ENCODE measurements at places on chromosomes 1 and 21.

GRCh38 chr1:158371188-158371953 is 17.7 kb downstream of the CD1E start:
- DNase-seq = no peak

GRCh38 chr1:77954521-77954920 is 24.4 kb downstream of the FUBP1 start:
- DNase-seq = no peak

DNA sequence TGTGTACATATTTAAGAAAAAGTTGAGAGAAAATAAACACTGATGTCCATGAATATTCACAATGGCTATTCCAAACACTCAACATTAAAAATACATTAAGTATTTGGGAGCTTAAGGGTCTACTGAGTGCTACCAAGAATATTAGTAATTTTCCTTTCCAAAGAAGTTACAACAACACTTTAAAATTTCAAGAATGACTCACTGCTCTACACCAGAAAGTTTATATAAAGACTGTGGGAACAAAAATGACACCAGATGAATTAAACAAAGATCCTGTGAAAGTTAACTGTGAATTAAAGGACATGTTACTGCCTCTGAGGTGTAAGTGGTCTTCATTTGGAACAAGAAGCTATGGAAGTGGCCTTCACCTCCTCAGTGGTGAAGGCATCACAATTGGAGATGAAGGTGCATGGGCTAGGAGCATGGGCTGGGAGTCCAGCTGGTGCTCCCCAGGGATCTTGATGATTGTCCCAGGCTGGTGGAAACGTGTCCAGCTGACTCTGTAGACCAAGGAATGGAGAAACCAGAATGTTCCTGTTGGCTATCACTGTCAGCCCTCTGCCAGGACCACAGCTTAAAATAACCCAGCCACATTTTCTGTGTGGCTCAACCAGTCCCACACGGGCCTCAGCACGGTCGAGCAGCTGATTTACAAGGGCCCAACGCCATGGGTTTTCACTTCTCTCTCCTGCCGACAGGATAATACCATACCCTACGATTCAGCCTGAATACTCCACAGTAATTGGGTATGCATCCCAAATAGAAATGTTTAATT is 28.8 kb downstream of the TAF5L start:
- DNase-seq = no peak

DNA sequence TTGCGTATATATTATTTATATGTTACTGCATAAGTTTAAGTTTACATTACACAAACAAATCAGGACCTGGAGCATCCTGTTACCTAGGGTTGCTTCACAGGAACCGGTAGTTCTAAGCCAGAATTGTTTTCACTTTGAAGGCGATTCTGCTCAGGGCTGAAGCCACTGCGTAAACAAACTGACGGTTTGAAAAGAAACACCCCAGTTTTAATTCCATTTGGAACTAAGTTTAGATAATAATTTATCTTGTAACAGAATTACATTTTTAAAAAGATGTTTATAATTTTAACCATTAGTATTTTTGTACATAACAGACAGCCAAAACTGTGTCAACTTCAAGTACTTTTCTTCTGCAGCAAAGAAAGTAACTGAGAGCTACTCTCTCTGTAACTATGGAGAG is 282.1 kb upstream of the LYPLAL1 start:
- no peak for DNase-seq

- DNase-seq = no peak
Observed at GRCh38 chr1:66984491-66984890, 59.7 kb downstream of the MIER1 start.

GRCh38 chr1:157862114-157863070 is 20.8 kb upstream of the CD5L start:
- no peak for DNase-seq

DNA sequence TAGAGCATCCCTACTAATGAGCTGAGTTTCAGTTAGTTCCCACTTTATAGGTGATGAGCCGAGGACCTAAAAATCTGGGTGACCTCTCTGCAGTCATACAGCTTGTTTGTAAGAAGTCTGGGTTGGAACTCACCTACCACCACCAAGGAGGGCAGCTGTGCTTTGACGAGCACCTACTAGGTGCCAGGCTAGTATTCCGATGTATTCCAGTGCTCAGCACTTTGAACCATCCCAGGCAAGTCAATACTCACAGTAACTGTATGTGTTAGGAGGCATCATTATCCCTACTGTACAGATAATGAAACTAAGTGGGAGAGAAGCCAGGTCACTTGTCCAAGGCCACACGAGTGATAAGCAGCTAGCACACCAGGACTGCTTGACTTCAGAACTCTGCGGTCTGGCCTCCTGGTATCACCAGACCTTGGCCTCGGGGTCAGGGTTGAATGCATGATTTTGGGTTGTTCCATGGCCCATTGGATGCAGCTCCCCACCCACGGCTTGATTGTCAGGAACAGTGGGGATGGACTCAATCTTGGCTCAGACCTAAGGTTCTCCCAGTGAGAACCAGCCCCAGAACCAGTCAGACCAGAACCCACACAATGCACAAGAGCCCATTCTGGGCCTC is 20.7 kb downstream of the ECE1 start:
- no peak for DNase-seq

DNA sequence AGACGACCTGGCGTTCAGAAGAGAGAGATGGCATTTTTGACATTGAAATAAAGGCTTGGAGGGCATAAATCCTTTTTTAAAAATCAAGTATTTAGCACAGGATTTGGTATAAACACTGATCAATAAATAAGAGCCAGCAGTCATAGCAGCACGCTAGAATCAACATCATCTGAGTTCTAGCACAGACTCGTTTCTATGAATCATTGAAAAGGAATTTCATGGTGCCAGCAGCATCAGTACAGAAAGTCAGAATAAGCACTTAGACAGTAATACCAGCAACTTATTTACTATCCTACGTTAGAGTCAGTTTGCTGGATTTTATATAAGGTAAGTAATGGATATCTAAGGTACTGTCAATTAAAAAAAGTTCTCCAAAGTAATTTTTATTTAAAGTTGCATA is 119.3 kb downstream of the HLCS start:
- DNase-seq = no peak

GRCh38 chr1:57311411-57311810 is 112.4 kb downstream of the DAB1 start:
- DNase-seq = no peak

Measured in stimulated activated CD8-positive, alpha-beta memory T cell treated with anti-CD3 and anti-CD28 coated beads, Interleukin-15, amount 100 ng/mL, for 4 hours (primary cell).